ENCODE measurements at places on chromosomes 2 and 18.

DNA sequence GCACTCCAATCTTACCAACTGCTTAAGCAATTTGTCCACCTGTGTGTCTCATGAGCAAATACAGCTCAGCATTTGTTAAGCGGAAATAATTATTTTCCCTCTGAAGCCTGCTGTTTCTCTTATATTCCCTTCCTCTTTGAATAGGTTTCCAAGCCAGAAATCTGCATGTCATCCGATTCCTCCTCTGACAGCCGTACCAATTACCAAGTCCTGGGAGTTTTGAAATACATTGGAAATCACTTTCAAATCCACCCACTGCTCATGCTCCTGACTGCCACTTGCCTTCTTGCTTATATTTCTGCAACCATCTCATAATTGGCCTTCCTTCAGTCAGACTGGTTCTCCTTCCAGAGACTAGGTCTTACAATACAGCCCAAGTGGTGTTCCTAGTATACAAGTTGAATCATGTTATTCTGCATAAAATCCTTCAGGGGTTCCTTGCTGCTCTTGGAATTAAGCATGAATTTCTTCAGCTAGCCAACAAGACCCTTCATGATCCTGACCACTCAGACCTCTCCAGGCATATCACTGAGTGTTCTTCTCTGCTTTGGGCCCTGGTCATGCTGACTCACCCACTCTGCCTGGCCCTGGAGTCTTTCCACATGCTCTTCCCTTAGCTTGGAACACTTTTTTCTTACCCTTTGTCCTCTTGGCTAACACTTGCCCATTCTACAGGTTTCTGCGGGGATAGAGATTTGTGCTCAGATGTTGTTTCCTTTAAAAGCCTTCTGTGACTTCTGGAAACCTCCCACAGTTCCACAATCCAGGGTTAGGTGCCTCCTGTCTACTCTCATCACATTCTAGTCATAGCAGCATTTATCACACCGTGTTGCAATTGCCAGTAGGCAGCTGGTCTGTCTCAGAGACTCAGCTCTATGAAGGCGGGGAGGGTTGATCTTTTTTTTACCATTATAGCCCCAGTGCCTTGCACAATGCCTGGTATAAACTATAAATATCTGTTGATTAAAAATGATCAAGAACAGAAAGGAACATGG lies 157.6 kb downstream of the ARL6IP6 start:
- no peak for DNase-seq

- DNase-seq, result no peak
These were observed 105.9 kb upstream of the TGFA start for GRCh38 chr2:70659551-70659950.

- DNase-seq, result no peak
These were observed 758.0 kb upstream of the NRXN1 start for GRCh38 chr2:51789918-51790317.

- no peak for DNase-seq
These were observed 129.9 kb upstream of the CHST9 start for GRCh38 chr18:27314996-27315395.

DNA sequence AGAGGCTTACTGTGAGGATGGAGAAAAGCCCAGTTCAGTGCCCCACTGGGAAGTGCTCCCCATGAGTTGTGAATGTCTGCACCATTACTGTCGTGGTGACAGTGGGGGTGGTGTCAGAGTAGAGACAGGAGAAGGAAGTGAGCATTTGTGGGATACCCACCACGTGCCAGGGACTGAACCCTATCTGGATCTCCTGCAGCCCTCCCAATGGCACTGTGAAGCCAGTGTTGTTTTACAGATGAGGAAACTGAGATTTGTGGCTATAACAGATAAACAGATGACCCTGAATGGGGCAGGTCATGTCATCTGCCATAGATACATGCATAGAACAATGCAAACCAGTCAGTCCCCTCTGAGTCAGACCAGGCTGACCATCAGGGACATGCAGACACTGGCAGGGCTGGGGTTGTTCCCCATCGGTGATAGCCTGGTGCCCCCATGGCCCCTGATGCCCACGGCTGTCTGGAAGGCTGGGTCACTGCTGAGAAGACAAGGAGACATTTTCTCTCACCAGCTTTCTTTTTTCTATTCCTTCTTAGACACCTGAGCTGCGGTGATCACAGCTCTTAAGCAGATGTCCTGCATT lies 60.8 kb downstream of the EMILIN2 start:
- no peak for DNase-seq

DNA sequence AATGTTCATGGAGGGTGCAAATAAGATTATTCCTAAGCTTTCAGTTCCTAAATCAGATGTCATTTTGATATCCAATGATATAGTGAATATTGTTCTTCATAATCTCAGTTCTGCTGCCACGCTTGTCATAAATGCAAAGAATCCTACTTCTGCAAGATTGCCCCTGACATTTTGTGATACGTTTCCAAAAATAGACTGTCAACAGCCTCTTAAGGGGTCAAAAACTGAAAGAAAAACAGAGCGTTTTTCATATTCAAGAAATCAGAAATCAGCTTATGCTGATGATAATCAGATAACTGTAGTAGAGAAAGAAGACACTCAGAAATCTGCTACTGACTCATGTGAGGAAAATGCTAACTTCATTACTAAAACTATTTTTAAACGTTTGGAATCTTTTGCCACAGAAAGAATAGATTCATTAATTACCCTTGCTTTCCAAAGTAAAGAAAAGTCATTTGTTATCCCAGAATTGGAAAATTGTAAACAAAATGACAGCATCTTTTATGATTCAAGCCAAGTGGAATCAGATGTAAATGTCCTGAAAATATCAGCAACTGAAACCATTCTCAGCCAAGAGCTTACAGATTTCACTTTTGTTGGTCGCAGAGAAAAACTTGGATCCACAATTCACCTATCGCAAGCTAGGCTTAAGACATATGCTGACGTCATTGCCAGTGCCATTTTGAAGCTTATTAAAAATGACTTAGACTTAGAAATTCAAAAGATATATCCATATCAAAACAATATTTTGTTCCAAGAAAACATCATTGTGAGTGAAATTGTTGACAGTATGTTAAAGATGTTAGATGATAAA lies 55.1 kb downstream of the FSIP2 start:
- DNase-seq, result no peak

DNA sequence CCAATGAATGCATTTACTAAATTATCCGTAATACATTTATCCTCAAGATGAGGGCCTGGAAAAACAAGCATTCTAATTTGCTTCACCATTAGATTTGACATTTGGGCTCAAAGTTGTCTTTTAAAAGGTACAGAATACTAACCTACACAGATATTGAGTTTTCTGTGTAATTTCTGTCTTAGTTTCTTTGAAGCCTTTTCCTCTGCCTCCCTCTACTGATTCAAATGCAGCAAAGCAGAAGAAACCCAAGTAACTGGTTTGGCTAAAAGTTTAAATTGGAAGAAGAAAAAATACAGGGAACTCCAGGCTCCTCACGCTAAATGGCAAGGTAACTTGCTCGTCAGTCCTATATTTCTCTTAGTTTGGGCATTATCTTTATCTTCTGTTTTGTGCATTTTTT lies 53.3 kb upstream of the SLC5A7 start:
- DNase-seq, result no peak

DNA sequence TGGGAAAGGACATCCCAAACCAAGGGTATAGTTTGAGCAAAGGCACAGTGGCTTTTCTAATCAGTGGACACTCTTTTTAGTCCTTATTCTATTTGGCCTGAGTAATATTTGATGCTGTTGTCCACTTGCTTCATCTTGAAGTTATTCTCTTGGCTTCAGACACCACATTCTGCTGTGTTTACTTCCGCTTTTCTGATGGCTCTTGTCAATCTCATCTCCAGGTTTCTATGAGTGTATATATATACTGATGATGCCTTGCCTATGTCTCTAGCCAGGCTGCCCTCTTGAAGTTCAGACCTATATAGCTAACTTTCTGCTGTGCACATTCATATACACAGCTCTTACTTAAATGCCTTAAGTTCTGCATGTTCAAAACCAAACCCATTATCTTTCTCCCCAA lies 83.1 kb downstream of the EFEMP1 start:
- DNase-seq, result no peak

DNA sequence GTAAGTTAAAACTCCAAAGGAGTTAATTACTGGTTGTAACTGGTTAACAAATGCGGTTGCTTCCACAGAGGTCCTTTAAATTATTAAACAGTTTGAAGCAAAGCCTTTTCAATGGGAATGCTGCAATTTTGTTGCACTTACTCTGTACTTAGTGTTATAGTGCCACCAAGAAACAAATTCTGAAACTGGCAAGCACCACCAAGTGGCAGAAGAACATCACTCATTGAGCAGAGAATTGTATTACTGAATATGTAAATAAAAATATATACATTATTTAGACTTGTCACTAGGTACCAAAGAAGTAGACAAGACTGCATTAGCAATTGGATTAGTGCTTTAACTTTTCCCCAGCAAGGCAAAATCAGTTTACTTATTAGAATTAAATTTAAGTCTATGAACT lies 2.6 kb upstream of the TMEFF2 start:
- no peak for DNase-seq

- DNase-seq, result no peak
These were observed 44.7 kb downstream of the ANKRD12 start for GRCh38 chr18:9181275-9181674.

DNA sequence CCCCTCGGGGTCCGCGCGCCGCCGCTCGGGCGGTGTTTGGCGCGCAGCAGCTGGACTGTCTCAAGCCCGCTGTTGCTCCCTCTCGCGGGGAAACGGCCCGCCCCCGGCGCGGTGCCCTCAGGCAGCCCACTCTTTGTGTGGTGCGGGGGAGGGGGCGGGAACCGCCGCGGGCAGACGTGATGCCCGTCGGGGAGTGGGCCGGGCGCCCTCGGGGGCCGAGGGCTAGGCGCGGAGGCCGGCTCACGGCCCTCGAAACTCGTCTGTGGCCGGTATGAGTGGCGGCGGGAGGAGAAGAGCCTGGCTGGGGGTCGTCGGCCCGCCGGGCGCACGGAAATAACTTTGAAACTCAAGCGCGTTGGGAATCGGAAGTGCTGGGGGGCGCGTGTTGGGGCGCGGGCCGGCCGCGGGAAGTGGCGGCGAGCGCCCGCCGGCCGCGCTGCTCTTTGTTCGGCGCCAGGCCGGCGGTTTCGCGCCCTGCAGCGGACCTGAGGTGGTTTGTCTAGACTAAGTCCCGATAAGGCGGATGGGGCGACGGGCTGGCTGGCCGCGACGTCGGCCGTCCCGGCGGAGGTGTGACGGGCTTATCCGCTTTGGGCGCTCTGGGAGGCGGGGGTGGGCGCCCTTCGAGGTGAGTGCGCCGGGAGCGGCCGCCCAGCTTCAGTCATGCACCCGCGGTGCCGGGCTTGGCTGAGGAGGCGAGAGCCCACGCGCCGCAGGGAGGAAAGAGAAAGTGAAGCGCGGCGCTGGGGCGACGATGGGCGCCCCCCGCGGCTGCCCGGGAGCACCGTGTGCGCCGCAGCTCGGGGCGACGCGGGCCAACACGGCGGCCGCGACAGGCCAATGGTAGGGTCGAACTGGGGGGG lies 679 bp downstream of the PTMA start:
- DNase-seq, result peak; percentile 45

GRCh38 chr2:3025984-3026383 lies 351.6 kb downstream of the EIPR1 start:
- no peak for DNase-seq

- DNase-seq, result no peak
These were observed 10.5 kb upstream of the DSG2 start for GRCh38 chr18:31487246-31488015.

- DNase-seq, result no peak
These were observed 65.8 kb upstream of the CRIM1 start for GRCh38 chr2:36289731-36290130.

- no peak for DNase-seq
These were observed 72.7 kb upstream of the CTAGE1 start for GRCh38 chr18:22490429-22490846.

All from colonic mucosa (tissue), 4 donors.